ENCODE measurements at places on chromosomes 2 and 18.

GRCh38 chr2:137091704-137092103 lies 326.4 kb downstream of the THSD7B start:
- no peak for DNase-seq

DNA sequence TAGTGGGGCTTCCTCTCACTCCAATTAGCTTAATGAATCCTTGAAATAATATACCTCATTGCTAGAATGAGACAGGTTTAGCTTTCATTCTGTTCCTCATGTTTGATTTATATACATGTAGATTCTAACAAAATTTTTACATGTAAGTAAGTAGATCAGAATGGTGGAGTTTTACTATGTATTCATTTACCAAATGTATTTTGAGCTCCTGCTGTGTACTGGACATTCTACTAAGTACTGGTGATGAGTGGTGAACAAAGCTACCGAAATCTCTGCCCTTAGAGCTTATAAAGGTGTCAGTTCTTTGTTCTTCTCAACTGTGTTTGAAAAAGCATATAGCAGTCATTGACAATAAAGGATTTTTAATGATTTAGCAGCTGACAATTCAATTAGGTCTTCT lies 19.7 kb downstream of the MTA3 start:
- DNase-seq: no peak

GRCh38 chr2:196391149-196391479 lies 219.7 kb upstream of the STK17B start:
- DNase-seq: no peak

DNA sequence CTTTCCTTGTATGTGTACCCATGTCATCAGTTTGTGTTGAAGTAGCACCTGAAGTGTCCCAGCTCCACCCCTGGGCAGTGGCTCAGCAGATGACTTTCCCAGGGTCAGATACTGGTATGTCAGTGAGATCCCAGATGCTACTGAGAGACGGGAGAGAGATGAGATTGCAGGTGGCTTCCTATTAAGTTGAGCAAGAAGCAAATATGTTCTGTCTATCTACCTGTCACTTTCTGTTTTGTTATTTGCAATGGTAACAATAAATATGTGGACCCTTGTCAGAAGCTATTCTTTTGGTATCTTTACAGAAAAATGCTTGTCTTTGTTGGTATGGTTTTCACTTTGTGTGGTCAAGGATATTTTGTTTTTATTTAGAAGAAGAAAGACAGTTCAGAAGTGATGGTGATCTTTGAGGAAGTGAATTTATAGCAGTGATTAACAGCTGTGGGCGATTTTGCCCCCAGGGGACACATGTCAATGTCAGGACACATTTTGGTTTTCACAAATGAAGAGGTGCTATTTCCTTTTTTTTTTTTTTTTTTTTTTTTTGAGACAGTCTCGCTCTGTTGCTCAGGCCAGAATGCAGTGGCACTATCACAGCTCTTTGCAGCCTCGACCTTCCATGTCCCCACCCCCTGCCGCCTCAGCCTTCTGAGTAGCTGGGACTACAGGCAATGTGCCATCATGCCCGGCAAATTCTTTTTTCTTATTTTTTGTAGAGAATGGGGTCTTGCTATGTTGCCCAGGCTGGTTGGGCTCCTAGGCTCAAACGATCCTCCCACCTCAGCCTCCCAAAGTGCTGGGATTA lies 21.4 kb downstream of the MGAT5 start:
- DNase-seq: no peak

GRCh38 chr2:114113518-114113917 lies 223.6 kb downstream of the ACTR3 start:
- DNase-seq: no peak

GRCh38 chr18:41875094-41875780 lies 79.8 kb upstream of the PIK3C3 start:
- DNase-seq: no peak

DNA sequence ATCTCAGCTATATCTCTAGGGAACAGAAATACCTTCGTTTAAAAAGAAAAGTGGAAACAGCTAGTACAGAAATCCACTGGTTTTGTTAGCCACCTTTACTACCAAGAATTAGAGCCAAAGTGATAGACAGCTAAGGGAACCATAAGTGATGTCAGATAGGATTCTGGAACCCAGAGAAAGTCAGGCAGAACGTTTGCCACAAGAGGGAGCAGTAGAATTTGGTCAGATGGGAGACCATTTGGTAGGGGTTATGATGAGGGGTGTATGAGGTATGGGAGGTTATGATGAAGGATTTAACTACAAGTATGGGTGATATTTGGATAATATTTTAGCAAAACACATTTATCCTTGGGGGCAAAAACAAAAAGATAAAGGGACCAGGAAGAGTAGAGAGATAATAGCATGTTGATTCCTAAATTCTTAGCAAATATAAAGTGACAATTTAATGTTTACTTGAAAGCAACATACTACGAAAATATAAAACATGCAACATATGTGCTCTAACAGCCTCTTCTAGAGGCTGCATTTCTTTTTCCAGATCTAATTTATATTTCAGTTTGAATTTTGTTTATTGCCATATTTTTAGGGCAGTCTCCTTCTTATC lies 3.3 kb downstream of the SLC8A1 start:
- no peak for DNase-seq

DNA sequence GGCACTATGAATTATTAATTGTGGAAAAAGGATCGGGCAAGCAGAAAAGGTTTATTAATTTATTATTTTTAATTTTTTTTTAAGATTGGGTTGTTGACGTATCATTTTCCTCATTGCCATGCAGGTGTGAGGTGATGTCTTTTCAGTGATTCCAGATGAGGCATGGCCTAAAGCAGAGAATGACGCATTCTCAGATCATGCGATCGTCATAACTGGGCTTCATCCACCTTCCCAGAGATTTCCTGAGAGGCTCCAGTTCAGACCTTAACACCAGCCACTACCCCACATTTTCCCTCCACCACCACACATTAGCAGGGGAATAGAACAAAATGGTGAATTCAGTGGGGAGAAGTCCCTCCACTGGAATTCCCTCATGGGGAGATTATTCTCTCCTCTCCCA lies 518.4 kb upstream of the SPHKAP start:
- no peak for DNase-seq

DNA sequence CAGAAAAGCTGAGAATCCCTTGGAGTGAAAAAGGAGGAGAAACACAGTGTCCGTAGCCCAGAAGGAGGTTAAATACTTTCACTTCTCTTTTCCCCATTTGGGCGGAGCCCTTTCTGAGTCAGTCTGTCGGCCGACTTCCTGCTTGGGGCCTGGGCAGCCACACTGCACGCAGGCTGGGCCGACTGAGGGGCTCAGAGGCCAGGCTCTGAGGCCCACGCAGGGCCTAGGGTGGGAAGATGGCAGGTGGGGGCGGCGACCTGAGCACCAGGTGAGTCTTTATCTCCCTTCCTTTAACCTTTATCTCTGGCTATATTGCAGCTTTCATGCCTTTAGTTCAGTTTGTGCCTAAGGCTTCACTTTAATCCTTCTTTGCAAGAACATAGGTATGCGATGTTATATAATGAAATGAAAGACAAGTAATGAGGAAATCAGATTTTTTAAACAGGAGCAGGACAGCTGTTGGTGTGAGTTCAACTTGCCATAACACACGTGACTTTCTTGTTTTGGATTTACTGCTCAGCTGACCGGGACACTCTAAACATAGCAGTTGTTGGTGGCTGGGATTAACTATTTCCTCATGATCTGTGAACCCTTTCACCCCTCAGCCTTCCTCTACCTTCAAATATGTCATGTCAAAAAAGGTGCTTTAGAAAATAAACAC lies at the start of gene SP100:
SP100 (plus strand) TSS at position 141 of the 661 bp plus-strand sequence; CDS start at position 237, 96 bp downstream.
- DNase-seq: peak; percentile 63

GRCh38 chr2:524442-524841 lies 152.8 kb downstream of the TMEM18 start:
- no peak for DNase-seq

DNA sequence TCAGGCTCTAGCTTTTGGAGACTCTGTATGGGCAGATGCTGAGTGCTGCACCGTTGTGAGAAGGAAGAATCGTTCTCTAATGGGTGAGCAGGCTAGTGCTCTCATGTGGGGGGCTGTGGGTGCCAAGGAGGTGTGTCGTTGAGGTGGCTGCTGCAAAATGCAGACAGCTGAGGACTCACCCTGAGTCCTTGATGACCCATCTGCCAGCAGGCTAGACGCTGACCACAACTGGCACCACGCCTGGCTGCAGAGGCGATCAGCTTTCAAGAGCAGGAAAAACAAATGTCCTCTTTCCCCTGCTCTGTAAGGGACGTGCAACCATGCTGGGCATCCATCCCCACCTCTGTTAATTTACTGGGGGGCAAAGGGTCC lies 48.2 kb downstream of the HAUS1 start:
- DNase-seq: no peak

DNA sequence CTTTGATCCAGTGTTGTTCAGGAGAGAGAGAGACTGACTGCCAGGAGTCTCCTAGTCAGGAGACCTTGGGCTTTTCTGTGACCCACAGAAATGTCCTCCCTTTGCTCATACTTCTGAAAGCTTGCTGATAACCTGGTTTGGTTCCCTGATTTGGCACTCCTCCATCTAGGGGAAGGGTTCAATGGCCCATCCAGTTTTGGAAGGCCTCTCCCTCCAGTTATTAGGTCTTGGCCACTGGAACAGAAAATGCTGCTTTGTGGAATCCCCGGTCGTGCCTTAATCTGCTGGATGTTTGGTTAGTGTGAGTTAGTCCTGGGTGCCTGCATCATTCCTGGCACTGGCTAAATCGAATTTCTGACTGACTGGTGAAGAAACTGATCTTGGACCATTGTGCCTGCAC lies 35.7 kb downstream of the KDM3A start:
- DNase-seq: no peak

GRCh38 chr2:120883607-120884440 lies 148.2 kb downstream of the GLI2 start:
- no peak for DNase-seq

GRCh38 chr2:182951948-182952663 lies 85.7 kb upstream of the FRZB start:
- DNase-seq: no peak

DNA sequence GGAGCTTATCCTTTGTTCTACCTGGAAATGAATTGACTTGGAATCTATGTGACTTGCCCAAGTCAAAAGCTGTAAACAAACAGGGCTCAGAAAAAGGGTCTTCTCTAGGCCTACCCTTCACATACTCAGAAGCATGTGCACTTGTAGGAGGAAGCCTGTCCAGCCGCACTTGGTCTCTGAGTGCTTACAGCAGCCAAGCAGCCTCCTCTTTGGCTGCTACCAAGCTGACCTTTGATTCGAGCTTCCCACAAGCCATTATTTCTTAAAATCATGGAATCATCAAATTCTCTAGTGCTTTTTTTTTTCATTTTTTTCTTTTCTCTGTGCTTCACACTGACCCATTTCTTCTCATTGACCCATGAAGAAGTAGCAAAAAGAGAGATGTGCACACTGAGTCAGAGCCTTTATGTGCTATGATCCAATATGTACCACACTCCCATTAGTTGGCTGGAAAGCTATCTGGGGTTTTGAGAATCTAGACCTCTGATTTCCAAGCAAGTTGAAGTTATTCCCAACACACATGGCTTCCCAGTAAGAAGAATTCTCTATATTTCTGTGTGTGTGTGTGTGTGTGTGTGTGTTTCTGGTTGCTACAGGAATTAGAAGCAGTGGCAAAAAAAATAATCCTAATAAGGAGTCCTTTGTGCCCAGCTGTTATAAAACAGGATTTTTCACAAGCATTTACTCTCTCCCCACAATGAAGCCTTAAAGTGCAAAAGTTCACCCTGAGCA lies 550.3 kb upstream of the TNP1 start:
- no peak for DNase-seq

- DNase-seq: no peak
These were observed 175.0 kb downstream of the SETBP1 start for GRCh38 chr18:44855681-44856080.

GRCh38 chr2:147441182-147441581 lies 403.6 kb upstream of the ACVR2A start:
- DNase-seq: no peak

GRCh38 chr2:170218456-170218855 lies 40.5 kb downstream of the MYO3B start:
- DNase-seq: no peak

DNA sequence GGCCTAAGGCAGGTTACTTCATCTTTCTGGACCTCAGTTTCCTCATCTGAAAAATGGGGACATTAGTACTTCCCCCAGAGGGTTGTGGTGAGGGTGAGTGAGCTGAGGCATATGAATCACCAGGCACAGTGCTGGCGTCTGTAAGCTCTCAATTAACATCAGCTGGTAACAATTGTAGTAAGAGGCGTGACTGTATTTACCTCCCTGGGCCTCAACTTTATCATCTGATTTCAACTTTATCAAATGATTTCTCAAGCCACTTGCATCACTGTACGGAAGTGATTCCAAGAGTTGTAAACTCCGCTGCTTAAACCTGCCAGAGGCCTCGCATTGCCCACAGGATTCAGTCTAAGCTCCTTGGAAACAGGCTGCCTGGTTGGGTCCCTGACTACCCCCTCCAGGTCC lies 53.6 kb upstream of the PKDCC start:
- no peak for DNase-seq

GRCh38 chr2:238079874-238080327 lies 19.1 kb downstream of the SCLY start:
- DNase-seq: no peak

DNA sequence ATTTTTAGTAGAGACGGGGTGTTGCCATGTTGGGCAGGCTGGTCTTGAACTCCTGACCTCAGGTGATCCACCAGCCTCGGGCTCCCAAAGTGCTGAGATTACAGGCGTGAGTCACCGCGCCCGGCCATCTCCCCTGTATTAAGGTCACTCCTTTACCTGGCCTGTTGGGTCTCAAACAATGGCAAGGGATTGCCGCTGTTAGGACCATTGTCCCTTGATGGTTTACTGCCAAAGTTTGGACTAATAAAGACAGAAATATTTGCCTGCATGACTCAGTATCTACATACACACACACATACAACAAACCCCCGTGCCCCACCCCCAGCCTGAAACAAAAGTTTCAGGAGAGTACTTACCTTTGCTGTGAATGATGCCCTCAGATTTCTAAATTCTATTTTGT lies 16.5 kb downstream of the PARD3B start:
- DNase-seq: no peak

GRCh38 chr2:224257156-224257555 lies 144.8 kb downstream of the FAM124B start:
- DNase-seq: no peak

DNA sequence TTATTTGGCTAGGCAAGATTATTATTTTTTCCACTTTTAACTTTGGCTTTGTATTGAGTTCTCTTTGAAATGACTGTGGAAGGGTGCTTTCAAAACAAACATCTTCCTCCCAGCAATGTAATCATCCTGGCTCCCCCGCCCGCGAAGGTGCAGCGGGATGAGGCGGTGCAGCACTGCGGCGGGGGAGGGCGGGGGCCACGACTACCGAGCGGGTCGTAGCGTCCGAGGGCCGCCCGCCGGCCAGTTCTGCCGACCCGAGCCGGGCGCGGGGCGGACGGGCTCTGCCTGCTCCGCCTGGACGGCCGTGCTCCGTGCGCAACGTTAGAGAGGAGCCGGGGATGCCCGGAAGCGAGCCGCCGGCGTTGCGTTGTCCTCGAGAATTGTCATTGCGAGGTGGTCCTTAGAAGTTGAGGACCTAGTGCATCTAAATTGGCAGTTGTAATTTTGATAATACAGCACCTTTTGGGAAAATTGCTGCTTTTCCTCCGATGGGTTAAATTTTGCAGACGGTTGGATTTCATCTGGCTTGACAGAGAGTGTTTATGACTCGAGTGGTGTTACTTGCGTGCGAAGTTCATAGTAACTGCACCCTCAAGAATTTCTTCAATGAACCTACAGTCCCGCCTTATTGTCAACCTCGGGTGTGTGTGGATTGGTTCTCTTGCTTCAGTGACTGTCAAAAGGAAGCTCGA lies 1.1 kb downstream of the EPC2 start:
- DNase-seq: peak; percentile 53

- no peak for DNase-seq
These were observed 132.7 kb downstream of the SCG2 start for GRCh38 chr2:223469270-223470046.

- no peak for DNase-seq
These were observed 72.5 kb downstream of the XIRP2 start for GRCh38 chr2:166960702-166961270.

Measured in effector memory CD4-positive, alpha-beta T cell (primary cell).